Fibroblast of skin of scalp (primary cell): ENCODE measurements at places on chromosomes 4 and X.

GRCh38 chrX:8848441-8848840 lies 47.3 kb upstream of the FAM9A start:
- no peak for DNase-seq

GRCh38 chr4:117907646-117908045 lies 126.6 kb upstream of the NDST3 start:
- peak; percentile 73 for DNase-seq

DNA sequence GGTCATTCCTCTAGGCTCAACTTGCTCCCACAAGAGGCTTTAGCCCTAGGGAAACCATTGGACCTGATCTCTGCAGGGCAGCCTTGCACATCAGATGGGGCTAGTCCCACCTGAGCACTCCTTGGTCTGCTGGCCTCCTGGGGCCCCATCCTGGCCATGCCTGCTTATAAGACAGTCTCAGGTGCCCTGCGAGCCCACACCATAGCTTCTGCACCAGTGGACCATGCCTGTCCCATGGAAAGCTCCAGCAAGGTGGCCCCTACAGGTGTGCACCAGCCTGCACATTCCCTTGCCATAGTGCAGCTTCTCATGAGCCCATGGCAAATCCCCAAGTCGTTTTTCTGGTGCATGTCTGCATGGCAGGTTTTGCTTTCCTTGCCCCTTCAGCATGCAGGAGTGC lies 19.6 kb upstream of the FAAH2 start:
- DNase-seq: no peak

DNA sequence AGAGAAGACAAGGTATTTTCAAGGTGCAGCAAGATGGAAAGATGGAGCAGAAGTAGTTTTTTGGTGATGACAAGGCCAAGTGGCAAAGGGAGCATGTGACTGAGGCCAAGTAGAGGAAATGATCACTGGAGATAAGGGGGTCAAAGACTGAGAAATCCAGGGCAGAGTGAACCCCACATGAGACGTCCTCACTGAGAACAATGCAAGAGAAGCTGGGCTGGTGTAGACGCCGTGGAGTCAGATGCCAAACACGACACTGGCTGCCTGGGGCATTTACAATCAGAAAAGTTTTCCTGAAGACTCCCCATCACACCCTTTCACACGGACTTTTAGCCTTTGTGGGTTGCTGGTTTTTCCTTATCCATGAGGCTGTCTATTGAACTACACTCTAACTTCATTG lies 69.3 kb downstream of the FAM184B start:
- DNase-seq: no peak

GRCh38 chr4:103075894-103076746 lies 441 bp downstream of the SLC9B2 start:
- peak; percentile 72 for DNase-seq

- DNase-seq: peak; percentile 92
Measured at GRCh38 chr4:151169223-151169622, 69.8 kb downstream of the RPS3A start.

DNA sequence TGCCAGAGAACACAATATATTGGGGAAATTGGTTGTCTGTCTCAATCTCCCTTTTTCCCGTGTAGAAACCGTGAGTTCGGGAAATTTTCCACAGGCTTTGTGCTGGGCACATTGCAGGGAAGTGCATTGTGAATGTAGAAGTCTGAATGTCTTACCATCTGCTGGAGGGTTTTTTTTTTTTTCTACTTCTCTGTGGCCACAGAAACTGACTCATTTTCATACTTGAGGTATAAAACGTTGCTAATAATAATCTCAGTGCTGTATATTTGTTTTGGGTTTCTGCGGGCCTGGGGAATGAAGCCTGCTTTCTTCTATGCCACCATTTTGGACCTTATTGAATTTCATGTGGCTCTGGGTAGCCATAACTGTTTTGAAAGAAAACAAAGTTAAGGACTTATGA lies 1001.2 kb downstream of the STIM2 start:
- DNase-seq: peak; percentile 81

DNA sequence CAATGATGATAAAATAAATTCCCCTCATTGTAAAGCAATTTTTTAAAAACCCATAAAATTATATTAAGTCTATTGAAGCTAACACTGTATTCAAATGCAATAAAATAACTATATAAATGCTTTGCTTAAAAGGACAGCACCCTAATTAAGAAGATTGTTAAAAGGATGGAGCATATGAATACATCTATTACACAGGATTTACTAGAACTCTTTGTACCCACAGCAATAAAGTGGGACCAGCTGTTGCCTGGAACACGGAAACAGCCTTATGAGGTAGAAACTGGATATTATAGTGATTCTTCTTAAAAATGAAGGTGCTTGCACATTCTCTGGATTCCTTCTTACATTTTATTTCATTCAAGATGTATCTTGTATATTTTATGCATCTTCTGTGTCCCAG lies 298.7 kb upstream of the KLF3 start:
- DNase-seq: no peak
